Stimulated activated effector memory CD8-positive, alpha-beta T cell treated with anti-CD3 and anti-CD28 coated beads, Interleukin-12 subunit alpha, Interleukin-12 subunit beta, amount 100 ng/mL, for 72 hours (primary cell): ENCODE measurements at places on chromosomes 7 and 10.

DNA sequence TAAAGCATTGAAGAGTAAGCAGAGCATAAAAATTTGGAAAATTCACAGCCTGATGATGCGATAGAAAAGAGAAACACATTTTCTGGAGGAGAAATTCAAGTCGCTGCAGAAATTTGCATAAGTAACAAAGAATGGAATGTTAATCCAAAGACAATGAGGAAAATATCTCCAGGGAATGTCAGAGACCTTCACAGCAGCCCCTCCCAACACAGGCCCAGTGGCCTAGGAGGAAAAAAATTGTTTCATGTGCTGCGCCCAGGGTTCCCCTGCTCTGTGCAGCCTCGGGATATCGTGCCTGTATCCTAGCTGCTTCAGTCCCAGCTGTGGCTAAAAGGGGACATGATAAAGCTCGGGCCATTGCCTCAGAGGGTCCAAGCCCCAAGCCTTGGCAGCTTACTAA lies 206.8 kb downstream of the TPK1 start:
- DNase-seq: no peak

DNA sequence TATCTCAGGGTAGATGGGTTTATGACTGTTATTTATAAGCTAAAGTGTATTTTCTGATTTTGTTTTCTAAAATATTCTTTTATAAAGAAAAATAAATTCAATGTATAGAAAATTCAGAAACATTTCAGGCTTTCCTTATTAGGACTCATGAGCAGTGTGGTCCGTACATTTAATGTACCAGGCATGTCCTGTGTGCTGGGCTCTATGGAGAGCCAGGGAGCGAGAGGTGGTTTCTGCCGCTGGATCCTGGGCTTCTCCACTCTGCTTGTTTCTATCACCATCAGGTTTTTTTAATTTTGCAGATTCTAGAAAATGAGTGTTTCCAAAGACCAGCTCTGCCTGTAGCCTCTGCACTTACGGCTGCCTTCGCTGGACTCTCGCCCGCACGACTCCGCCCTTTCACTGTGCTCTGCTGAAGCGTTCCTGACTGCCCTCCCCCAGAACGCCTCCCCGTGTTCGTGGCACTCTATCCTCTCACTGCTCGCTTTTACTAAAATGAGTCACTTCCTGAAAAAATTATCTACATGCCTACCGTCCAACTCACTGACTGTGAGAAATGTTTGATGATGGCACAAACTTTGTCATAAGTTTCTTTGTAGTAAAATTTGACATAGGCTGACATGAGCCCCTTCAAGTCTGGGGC lies 188.5 kb downstream of the ZMYND11 start:
- DNase-seq: peak; percentile 72

DNA sequence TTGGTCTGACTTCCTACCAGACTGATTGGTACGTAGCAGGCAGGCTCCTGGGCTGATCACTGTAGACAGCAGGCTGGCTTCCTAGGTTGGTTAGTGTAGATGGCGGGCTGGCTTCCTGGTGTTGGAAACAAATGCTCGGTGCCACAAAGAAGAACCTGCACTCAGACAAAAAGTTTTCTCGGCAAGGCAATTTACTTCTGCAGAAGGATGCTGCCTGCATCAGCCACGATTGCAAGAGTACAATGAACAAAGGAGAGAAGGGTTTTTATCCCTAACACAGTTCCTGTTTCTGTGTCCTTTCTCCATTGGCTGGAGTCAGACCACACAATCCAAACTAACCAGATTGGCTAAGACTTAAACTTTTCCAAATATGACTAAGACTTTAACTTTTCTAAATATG lies 123.6 kb upstream of the PPP2R2D start:
- DNase-seq: no peak

DNA sequence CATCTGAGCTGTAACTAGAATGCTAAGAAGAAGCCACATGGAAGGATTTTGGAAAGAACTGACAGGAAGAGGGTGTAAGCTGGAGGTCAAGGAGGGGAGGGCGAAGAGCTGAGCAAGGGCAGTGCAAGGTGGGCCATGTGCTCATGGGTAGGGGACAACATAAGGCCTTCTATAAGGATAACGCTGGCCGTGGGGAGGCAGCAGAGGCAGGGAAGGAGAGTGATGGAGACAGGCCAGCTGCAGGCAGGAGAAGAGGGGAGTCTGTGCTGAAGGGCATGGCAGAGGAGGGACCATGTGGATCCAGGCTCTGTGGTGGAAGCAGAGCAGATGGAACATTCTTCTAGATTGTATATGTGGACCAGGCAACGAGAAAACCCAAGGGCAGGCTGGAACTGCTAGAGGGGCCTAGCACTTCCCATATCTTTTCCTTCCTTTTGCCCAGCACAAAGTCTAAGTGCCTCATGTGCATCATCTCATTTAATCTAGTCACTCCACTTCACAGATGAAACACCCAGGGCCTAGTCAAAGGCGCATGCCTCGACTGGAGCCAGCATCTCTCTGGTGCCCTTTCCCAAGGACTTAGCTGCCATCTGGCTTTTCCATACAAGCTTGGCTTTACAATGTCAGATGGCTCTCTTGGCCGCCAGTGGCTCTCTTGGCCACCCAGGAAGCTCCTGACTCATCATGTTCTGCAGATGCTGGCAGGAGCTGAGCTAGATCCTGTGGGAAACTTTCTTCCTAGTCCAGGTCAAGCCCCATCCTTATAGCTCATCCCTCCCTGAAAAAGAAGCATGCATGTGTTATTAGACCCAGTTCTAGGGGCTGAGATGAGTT lies 6.6 kb downstream of the LRRC18 start:
- no peak for DNase-seq

- DNase-seq: no peak
Measured at GRCh38 chr10:123502983-123503382, 163.2 kb upstream of the GPR26 start.

GRCh38 chr10:36602374-36602773 lies 523.0 kb upstream of the ANKRD30A start:
- no peak for DNase-seq

DNA sequence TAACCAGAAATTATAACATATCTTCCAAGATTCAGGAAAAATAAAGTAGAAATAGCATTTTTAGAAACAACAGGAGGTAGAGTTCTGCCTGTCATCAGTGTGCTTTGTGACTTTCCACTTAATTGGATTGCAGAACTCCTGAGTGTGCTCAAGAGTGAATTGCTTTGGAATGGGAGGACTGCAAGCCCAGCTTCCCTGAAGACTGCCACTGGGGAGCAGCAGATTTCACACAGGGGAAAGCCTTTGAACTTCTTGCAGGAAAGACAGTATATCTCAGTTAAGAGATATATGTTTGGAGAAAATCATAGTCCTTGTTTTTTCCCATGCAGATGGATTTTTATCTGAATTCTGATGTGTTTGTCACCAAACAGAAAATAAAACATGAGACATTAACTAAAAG lies 124.5 kb downstream of the TMEM168 start:
- DNase-seq: no peak

GRCh38 chr10:4196771-4197390 lies 411.9 kb upstream of the KLF6 start:
- DNase-seq: no peak

GRCh38 chr7:110386913-110387312 lies 704.0 kb upstream of the LRRN3 start:
- DNase-seq: no peak

DNA sequence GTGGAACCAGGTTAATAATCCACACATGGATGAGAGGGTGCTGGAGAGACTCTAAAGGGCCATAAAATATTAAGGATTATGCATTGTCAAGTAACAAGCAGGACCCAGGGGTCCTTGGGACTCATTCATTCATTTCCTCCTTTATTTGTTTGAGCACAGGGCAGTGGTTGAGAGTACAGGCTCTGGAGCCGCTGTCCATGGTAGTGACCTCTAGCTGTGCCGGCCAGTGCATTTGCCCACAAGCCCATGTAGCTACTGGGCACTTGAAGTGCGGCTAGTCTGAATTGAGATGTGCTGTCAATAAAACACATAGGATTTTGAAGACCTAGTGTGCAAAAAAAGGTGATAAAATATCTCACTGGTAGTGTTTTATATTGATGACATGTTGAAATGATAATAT lies 137.6 kb downstream of the C10orf105 start:
- DNase-seq: no peak

- DNase-seq: no peak
Measured at GRCh38 chr7:72405418-72405817, 6.7 kb downstream of the CALN1 start.

GRCh38 chr7:6273917-6274630 lies 1.6 kb upstream of the CYTH3 start:
- no peak for DNase-seq

- no peak for DNase-seq
Measured at GRCh38 chr7:86999750-87000149, 59.7 kb downstream of the ELAPOR2 start.

- no peak for DNase-seq
Measured at GRCh38 chr10:76022366-76022765, 590.9 kb downstream of the LRMDA start.

GRCh38 chr10:113681533-113682470 lies 2.1 kb downstream of the CASP7 start:
- DNase-seq: peak; percentile 77

DNA sequence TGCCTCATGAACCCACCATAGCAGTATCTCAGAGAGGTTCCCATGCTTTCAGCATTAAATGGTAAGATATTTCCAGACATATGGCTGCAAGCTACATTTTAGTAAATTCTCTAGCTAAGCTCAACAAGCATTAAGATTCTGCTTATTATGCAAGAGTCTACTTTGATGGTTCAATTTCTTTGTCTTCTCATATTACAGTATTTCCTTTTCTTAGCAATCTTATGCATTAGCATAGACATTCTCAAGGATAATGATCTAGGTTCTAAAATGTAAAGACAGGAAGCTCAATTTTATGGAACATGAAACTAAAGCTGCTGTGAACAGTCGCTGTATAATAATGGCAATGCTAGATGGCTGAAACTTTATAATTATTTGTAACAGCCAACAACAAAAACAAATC lies 39.2 kb downstream of the MEOX2 start:
- DNase-seq: no peak

DNA sequence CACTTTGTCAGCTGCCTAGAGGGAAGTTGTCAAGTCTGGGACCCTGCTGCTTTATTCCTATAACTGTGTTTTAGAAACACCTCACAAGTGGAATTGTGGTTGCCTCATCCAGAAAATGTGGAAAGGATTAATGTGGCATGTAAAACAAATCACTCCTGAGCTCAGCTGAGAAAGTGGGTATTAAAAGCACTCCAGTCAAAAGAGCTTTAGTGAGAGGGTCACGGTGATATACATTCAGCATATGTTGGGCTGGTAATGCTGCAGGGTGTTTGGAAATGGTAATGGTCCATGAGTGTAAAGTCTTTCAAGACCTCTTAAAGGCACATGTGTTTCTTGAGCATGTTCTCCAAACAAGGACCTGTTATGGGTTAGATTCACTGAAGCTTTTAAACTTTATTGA lies 318.2 kb upstream of the MEOX2 start:
- DNase-seq: no peak

DNA sequence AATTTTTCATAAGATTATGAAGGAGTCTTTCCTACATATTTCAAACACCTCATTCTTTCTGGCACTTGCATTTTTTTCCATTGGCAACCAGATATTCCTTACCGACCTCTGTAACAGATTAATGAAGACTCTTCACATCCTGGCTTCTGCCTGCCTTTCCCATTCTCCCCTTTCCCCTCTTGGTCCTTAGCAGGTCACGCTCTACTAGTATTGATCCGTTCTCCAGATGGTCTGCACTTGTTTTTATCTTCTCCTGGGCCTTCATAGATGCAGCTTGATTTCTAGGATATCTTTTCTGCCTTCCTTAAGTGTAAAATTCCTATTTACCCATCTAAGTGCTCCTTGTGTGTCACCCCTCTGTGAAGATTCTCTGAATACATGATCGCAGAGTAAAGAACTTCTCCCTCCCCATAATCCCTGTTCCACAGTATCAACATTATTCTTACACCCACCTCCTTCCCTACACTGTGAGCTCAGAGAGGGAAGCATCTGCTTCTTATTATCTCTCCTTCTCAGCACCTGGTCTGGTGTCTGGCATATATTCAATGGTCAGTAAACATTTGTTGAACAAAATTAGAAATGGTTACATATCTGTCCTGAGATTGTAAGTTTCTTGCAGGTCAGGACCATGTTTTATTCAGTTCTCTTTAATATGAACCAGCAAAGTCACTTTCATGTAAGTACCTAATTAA lies 654.2 kb downstream of the REEP3 start:
- no peak for DNase-seq

- no peak for DNase-seq
Measured at GRCh38 chr10:123507298-123507697, 158.9 kb upstream of the GPR26 start.

DNA sequence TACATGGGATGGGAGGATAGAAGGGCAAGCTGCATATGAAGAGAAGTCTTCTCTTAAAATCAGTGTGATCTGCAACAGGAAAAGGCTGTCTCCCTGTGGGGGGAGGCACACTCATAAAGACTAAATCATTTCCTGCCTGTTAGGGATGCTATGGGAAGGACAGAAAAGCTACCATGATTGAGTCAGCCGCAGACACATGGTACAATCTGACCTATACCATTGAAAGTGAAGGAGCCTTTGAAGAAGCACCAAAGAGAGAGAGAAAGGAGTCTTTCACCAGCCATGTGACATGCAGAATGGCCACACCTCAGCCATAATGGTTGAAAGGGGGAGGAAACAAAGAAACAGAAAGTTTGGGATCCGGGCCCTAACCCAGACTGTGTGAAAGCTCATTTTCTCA lies 29.1 kb downstream of the NUDCD3 start:
- peak; percentile 57 for DNase-seq

DNA sequence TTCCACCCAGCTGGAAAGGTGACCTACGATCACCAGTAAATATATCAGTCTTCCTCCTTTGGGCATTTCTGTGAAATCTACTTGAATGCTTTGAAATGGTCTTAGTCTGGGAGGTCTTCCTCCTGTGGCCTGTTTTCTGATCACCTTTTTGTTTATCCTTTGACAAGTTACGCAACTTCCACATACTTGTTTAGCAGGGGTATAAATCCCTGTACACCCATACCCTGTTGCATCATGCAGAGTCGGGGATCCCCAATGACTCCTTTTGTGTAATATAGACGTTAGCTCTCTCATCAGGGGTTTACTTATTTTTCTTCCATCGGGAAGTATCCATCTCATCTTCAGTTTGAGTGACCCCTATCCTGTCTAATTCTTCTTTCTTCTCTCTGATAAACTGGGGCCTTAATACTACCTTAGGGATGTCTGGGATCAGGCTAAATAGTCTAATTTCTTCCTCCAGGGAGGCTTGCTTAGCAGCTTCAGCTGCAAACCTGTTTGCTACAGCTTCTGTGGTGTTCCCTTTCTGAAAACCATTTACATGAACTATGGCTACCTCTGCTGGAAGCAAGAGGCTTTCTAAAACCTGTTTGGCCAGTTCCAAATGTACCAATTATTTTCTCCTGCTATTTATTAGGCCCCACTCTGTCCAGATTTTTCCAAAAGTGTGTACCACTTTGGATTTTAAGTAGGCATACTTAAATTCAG lies 25.8 kb downstream of the MAPK8 start:
- DNase-seq: no peak

DNA sequence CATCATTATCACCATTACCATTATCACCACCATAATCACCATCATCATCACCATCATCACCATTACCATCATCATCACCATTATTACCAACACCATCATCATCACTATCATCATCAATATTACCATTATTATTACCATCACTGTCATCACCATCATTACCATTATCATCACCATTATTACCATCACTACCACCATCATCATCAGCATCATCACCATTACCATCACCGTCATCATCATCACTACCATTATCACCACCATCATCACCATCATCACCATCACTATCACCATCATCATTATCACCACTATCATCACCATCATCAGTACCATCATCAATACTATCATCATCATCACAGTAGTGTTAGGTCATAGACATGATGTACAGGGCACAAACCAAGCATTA lies 81.4 kb downstream of the VSTM4 start:
- DNase-seq: no peak
